ENCODE measurements at places on chromosomes 12 and 14.

DNA sequence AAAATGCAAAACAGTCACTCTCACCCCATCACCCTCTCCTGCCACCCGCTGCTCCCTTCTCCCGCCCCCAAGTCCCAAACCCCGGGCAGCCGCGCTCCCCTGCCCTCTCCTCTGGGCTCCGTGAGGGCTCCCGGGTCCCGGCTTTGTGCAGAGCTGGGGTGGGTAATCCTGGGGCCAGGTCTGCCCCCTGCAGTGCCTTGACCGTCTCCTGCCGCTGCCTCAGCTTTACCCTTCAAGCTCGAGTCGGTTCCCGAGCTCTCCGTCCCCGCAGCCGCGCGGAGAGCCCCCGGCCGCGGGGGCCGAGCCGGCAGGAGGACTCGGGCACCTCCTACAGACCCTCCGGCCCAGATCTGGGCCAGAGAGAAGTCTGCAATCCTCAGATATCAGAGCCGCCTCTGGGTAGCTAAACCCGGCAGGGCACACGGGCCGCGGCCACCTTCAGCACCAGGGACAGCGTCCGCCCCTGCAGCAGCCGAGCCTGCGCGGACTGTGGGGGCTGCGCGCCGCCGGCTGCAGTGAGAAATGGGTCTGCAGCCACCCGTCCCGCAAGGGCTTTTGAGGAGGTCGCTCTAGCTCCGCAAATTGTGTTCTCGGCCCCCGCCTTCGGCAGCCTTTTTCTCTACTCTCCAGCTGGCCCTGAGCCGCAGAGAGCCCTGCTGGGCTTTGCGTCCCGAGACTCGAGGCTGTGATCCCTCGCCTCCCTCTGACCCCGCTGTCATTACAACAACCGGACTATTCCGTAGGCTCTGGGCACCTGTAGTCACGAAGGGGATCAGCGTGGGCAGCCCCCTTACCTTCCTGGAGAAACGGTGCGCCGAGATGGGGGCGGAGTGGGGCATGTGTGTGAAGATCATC, 1.2 kb downstream of the PRMT8 start:
- DNase-seq, result peak; percentile 90

DNA sequence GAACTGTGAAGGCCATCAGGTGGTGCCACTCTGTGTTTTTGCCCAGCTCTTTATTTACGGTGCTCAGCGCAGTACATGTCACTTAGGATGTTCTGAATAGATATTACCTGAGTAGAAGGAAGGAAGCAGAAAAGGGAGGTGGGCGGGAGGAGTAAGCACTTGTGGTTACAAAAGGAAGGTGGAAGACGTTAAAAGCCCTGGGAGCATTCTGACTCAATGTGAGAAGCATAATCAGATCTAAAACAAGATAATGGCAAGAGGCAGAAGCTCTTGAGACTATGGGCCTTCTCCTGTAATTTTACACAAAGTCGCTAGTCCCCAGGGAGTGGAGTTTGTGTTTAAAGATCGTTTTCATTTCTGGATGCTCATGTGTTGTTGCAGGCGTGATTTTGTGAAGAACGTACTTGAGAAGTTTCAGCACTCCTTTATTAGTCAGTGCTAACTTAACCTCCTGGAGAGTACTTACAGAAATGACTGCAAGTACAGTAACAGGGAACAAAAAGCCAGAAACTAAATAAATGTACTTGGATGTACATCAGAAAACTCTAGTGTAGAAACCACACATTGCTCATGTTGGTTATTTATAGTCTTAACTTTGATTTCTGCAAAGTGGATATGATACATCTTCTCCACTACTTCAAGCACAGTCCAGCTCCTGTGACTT, 1523.5 kb downstream of the AACS start:
- DNase-seq, result no peak

- DNase-seq, result peak; percentile 70
Measured at GRCh38 chr14:77088219-77088618, 9.8 kb upstream of the CIPC start.

GRCh38 chr12:47071241-47071852, 8.1 kb upstream of the PCED1B start:
- DNase-seq, result no peak

GRCh38 chr12:98490501-98491453, 24.6 kb upstream of the TMPO start:
- DNase-seq, result peak; percentile 96

- DNase-seq, result no peak
Measured at GRCh38 chr12:39402922-39403321, 40.0 kb downstream of the KIF21A start.

DNA sequence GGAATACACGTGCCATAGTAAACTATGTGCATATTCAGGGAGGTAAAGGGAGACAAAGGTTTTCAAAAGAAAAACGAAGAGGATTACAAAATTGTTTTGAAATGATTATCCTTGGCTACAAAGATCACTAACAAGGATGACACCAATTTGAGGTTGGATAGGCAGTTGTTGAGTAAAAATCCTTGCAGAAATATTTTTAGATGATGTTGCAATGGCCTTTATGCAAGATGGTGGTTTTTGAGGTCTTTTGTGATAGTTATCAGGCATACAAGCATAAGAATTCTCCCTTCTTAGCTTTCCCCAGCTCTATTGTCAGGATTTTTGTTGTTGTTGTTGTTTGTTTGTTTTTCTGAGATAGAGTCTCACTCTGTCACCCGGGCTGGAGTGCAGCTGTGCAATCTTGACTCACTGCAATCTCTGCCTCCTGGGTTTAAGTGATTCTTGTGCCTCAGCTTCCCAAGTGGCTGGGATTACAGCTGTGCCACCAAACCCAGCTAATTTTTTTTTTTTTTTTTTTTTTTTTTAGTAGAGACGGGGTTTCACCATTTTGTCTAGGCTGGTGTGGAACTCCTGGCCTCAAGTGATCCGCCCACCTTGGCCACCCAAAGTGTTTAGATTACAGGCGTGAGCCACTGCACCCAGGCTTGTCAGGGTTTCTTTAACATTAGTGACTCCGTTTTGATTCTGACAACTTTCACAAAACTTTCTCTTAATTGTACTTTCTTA, 7.8 kb downstream of the RNASE1 start:
- no peak for DNase-seq

- no peak for DNase-seq
Measured at GRCh38 chr12:5268424-5269210, 163.3 kb upstream of the NTF3 start.

GRCh38 chr14:55138091-55138490, 9.0 kb downstream of the LGALS3 start:
- DNase-seq, result no peak

- DNase-seq, result peak; percentile 30
Measured at GRCh38 chr12:130973109-130973508, 19.4 kb downstream of the ADGRD1 start.

DNA sequence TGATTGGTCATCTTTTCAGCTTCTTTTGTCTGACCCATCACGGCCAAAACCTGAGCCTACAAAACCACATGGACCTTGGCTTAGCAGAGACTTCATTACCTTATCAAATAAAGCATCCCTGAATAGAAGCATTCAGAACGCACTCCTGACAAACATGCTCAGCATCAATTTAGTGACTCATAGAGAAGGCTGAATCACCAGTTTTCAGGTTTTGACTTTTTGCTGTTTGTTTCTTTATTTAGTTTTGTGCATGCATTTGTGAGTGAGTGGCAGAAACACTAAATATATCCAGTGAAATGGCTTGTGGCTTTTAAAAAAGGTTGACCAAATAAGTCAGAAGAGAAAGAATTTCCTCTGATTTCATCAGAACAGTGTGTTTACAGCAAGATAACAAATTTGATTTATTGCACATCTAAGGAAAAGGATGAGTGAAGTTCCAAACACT, 19.0 kb upstream of the OVCH1 start:
- DNase-seq, result no peak

DNA sequence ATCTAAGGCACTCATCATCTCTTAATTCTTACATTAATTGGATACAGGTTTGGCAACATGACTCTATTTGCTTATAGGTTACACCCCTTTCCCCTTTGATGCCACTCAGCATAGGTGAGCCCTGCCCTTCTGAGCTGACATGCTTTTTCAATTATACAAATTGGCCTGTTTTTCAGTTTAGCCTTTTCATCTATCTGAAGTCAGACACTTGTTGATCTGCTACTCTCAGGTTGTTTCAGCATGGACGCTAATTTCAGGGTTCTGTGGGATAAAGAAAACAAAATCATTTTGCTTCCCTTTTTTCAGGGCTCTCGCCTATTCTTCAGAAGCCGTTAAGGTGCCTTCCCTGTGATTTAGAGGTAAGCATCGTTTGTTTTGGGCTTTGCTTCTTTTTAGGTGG, 55.3 kb downstream of the DACT1 start:
- DNase-seq, result no peak

DNA sequence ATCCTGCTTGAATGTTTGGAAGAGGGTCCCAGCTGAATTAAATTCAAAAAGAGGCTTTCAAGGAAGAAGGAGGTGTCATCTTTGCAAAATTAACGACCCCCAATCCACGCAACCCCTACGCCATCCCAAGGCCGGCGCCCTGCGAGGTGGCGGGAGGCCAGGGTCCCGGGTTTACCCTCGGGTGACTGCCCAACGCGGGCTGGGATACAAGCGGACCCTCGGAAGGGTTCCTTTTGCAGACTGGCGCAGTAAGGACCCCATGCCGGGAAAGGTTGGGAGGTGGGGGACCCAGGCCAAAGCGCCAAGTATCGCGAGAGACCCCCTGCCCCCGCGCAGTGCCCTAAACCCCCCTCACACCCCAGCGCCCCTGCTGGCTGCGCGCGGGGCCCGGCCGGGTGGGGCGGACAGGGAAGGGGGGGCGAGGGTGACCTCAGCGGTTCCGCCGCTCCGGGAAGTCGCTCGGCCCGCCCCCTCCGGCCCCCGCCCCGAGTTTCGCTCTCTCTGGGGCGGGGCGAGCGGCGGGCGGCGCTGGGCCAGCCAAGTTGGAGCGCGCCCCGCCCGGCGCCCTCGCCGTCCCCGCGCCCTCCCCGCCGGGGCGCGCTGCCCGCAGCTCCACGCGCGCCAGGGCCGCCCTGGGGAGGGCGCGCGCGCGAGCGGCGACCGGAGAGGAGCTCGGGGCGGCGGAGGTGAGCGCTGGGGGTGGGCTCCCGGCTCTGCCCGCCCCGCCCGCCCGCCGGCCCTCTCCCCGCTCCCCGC, 708 bp upstream of the ZBTB42 start:
- DNase-seq, result peak; percentile 92

GRCh38 chr12:118185602-118186397, 49.9 kb downstream of the PEBP1 start:
- DNase-seq, result no peak

DNA sequence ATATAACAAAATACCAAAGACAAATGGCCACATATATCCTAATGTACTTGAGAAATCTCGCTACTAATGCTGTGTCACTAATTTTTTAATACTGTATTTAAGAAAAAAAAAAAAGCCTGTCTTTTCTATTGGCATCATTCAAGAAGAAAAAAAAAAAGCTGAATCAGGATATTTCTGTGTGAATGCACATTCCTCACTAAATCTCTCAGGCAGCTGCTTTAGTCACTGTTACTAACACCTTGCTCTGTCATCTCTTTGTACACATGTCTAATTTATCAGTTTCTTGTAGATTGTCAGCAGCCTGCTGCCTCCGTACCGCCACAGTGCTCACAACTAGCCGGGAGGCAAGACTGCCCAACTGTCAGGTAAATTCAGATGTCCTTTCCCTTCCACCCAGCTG, 32.0 kb upstream of the FGD4 start:
- no peak for DNase-seq

DNA sequence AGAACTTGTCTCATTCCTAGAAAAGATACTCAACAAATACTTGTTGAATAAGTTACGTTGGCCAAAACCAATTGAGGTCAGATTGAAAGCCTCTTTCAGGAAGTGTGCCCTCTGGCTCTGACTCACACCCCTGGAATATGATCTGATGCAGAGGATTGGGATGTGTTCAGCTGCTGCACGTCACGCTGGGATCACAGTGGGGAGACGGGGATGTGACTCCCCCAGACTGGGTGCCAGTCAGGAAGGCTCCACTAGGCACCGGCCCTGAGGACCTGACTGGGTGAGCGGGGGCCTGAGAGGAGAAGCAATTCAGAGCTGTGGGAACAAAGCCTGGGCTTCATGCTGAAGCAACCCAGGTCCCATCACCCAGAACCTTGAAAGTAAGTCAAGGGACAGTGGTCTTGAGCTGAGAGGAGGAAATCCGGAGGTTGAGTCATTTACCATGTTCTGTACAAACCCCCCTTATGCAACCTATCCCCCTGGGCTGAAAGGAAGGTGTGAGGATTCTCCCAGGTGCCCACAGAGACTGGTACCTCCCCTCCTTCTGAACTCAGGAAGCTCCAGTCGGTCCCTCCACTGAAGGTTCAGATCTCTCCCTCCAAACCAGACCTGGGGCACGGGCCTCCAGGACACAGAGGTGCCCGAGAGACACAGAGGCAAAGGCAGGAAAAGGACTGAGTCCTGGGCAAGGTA, 3.9 kb downstream of the CEBPE start:
- DNase-seq, result no peak

DNA sequence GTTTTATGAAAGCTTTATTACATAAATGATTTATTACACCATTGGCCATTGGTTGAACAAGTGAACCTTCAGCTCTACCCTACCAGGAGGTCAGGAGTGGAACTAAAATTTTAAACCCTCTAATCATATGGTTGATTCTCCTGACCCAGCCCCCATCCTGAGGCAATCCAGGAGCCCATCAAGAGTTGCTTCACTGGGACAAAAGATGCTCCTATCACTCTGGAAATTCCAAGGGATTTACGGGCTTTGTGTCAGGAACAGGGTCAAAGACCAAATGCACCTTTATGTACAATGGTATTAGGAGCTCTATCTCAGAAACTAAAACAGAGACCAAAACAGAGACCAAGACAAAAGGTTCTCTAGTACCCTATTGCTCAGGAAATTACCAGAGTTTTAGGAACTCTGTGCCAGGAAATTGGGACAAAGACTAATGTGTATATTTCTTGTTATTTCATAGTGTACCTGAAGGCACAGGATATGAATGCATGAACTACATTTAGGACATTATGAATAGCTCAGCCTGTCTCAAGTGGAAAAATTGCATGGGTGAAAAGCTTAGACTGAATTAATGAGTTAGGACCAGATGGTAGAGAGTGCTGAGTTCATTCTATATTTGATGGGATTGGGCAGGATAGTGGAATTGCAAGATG, 171.7 kb upstream of the FLRT2 start:
- no peak for DNase-seq

GRCh38 chr12:59431266-59431665, 164.6 kb upstream of the SLC16A7 start:
- DNase-seq, result peak; percentile 10

- no peak for DNase-seq
Measured at GRCh38 chr12:22431693-22432251, 97.3 kb upstream of the ST8SIA1 start.
